Activated T-cell treated with anti-CD3 and anti-CD28 coated beads, Interleukin-2, amount 50 U/mL, for 72 hours (primary cell): ENCODE measurements at places on chromosomes 4 and X.

- no peak for DNase-seq
These were observed 669.0 kb downstream of the ZNF674 start for GRCh38 chrX:45876206-45876605.

DNA sequence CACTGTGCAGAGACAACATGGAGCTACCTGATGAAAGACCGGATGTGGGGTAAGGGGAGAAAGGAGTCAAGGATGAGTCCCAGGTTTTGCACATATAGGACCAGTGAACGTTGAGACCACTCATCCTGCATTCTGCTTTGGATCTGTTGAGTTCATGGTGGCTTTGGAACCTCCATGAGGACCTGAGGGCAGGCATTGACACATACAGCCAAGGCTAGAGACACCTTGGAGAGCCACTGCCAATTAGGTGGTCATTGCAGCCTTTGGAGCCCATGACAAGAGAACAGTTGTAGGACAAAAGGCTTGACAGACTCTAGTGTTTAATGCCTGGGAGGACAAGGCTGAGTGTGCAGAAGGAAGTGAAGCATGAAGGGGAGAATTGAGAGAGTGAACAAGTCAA is 87.9 kb downstream of the STK32B start:
- DNase-seq = no peak

- no peak for DNase-seq
These were observed 790 bp upstream of the HHIP start for GRCh38 chr4:144645102-144645630.

DNA sequence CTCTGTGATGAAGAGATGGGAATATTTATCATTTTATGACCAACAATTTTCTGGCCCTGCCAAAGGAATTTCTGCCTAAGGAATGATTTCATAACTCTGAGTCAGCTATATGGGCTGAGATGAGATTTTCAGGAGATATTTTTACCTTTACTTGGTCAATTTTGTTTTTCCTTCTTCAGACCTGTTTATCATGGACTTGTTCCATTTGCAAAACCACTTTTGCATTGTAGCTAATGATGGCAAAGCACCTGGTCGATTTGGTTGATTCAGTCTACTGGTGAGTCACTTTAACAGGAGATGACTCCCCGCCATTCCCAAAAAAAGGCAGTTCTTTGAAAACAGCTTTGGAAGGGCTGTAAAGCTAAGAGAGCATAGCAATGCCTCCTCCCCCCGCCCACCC is 53.3 kb downstream of the TEX13A start:
- DNase-seq = no peak

DNA sequence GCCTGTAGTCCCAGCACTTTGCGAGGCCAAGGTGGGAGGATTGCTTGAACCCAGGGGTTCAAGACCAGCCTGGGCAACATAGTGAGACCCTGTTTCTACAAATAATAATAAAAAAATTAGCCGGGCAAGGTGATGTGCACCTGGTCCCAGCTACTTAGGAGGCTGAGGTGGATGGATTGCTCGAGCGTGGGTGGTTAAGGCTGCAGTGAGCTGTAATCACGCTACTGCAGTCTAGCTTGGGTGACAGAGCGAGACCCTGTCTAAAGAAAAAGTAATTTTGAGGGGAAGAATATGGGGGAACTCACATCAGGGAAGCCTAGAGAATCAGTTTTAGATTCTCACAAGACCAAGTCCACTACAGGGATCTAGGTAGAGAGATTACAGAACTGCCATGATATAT is 28.9 kb upstream of the LCORL start:
- DNase-seq = no peak

GRCh38 chr4:7701866-7702649 is 237.6 kb downstream of the AFAP1 start:
- no peak for DNase-seq

DNA sequence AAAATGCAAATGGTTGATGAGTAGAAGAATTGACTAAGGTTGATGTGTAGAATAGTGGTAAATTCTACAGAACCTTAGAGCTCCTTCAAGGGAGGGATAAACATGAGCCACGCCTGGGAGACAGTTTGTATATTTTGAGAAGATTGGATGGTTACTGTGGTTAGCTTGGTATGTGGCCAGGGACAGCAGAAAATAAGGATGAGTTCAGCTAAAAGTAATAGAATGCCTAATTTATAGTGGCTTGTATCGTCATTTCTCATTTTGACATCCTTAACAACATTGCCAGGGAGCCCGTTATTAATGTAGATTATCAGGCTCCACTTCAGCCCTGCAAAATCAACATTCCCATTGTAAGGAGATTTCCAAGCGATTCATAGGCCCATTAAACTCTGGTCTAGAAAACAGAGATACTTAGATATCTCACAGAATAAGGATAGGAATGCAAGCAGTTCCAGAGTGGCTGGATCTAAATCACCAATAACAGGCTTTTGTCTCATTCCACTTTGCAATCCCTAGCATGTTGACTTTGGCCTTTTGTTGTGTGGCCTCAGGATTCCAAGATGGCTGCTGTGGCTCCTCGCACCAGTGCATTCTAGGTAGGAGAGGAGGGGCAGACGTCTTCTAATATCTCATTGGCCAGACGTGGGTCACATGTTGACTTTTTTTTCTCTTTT is 6.4 kb upstream of the PTTG2 start:
- no peak for DNase-seq

DNA sequence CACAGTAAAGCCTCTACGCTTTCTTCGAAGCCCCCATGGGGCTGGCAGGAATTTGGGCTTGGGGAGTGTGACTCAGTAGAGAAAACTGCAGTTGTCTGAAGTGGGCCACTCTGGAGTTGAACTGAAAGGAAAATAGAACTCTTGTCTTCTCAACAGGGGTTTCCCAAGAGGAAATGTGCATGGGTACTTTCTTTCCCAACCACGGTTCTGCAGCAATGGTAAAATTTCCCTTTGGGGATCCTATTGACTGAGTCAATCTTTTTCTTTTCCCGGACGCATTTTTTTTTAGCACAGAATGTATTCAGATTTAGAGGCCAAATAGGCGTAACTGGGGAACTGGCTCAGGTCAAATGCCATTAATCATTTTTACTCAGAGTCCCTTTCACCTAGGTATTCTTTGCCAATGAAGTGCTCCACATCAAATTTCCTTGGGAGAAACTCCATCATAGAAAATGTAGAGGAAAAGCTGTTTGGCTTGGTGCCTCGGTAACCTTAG is 269.3 kb downstream of the STIM2 start:
- no peak for DNase-seq

DNA sequence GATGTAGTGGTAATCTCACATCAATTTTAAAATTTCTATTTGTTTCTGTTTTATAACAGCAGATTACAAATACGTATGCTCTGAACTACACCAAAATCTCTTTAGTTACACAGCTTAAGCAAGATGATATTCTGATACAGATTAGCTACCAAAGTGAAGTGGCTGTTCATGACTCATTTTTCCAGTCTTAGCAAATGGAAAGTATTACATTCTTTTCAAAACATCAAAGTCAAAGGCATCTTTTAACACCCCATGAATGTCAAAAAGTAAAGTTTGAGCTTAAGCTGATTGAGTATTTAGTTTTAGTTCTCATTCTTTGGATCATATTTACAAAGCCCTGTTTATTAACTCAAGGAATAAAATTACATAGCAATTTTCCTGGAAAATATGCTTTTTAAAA is 6.6 kb upstream of the HPGDS start:
- no peak for DNase-seq

DNA sequence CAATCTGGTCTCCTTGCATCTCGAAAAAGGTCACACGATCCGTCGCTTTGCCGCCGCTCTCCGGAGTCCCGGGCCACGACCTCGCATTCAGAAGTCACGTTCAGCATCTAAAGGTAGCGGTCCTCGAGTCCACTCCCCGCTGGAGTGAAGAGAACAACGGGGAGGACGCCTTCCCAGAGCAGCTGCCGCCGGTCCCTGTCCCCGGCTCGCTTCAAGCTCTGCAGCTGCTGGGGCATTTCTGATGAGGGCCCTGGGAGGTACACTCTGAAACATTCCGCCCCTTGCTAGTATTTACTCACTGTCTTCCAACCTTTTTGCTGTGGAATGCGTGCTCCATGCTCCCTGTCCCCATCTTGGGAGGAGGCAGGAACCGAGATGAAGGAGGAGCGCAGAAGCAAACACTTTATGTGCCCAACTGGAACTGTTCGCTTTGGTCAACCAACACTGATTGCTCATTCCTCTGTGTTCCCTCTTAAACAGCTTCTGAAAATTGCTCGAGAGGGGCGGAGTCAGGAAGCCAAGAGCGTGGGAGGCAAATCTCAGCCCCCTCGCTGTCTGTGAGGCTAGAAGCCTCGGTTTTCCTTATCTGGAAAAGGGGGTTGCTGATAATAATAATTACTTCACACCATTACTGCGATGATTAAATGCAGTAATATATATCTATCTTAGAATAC is 6.4 kb upstream of the VAMP7 start:
- DNase-seq = no peak

- no peak for DNase-seq
These were observed 343.7 kb upstream of the PPP1R2C start for GRCh38 chrX:43121637-43122036.

DNA sequence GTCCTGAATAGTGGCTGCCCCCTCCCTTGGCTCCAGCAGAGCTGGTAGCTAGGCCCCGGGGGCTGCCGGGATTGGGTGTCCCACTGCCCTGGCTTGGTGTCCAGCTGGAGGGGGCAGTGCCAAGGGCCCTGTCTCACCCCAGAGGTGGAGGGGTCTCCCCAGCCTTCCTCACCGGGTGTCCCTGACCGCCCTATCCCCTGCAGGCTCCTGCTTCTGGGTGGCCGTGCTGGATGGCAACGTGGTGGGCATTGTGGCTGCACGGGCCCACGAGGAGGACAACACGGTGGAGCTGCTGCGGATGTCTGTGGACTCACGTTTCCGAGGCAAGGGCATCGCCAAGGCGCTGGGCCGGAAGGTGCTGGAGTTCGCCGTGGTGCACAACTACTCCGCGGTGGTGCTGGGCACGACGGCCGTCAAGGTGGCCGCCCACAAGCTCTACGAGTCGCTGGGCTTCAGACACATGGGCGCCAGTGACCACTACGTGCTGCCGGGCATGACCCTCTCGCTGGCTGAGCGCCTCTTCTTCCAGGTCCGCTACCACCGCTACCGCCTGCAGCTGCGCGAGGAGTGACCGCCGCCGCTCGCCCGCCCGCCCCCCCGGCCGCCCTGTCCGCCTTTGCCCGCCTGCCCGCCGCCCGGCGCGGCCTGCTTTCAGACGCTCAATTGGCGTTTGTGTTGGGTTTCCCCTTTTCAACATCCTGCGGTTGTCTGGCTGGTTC is 4.6 kb downstream of the NAT8L start:
- DNase-seq = no peak

DNA sequence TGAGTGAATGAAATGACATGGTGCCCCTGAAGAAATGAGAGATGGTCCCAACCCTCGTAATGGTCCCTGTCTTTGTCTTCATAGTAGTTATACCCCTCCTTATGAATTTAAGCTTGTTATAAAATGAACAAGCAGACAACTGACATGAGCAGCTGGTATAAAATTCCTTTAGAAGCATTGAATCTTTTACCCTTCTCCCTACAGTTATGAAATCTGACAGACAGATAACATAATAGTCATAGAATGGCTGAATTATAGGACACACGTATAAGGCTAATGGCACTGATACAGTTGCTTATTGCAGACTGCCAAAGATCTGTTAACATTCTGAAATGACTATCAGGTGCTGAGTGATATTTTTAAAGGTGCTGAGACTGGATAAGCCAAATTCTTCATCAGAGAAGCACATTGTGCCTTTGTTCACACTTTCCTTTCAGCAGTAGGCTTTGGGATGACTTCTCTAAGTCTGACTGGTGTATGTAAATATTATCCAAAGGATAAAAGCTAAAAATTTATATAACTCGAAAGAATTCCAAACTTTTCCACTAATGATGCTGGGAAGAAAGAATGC is 47.4 kb upstream of the PDGFC start:
- no peak for DNase-seq

- no peak for DNase-seq
These were observed 2.5 kb upstream of the GABRA2 start for GRCh38 chr4:46392421-46392820.

DNA sequence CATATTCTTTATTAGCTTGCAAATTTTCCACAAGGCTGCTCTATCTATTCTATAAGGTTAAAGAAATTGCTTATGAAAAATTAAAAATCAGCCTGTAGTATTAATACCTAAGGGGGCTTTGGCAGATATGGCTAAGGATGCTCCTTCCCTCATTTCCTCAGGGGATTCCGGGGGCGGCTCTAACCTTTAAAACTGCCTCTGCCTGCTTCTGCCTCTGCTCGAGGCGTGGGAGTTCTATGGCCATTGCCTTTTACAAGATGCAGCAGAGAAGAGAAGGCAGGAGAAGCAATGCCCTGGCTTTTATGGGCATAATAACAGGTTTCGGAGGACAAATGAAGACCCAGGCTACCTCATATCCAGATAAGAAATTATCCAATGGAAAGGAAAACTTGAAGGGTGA is 8.6 kb upstream of the CDKN2AIP start:
- DNase-seq = no peak

DNA sequence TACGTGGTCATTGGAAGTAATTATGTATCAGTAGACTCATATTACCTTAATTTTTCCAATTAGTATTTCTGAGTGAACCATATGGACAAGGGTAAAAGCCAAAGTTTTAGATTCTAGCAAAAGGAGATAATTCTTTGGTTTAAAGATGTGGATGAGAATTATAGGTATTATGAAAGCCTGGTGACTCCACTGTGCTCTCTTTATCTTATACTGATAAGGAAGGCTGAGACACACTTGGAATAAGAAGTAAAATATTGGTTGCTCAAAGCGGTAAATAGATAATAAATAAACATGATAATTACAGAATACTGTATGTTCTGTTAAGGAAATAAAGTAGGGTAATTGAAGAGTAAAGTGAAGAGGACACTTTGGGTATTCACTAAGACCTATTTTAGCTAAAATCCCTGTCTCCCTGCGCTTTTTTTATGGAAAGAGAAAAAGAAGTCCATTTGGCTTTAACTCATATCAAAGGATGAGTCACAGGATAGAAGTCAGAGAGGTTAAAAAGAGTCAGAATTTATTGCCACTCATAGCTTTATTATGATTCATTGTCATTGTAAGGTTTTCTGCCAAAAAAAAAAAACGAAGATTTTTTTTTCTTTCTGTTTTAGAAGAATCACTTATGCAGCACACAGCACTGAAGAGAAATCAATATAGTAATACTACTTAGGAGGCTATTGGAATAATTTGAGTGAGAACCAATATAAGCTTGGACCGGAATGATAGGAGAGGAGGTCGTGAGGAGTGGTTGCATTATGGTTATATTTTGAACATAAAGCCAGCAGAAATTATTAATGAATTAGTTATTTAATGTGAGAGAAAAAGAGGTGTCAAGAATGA is 2463.1 kb downstream of the ARAP2 start:
- no peak for DNase-seq

DNA sequence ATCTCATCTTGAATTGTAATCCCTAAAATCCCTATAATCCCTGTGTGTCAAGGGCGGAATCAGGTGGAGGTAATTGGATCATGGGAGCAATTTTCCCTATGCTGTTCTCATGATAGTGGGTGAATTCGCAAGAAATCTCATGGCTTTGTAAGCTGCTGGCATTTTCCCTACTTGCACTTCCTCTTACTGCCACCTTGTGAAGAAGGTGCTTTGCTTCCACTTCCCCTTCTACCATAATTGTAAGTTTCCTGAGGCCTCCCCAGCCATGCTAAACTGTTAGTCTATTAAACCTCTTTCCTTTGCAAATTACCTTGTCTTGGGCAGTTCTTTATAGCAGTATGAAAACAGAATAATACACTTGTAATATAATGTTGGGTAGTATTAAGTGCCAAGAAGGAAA is 1087.4 kb upstream of the SLIT2 start:
- no peak for DNase-seq
